ENCODE measurements at places on chromosomes 3 and 15.

GRCh38 chr3:156303001-156303707, 182.8 kb downstream of the KCNAB1 start:
- DNase-seq, result no peak

DNA sequence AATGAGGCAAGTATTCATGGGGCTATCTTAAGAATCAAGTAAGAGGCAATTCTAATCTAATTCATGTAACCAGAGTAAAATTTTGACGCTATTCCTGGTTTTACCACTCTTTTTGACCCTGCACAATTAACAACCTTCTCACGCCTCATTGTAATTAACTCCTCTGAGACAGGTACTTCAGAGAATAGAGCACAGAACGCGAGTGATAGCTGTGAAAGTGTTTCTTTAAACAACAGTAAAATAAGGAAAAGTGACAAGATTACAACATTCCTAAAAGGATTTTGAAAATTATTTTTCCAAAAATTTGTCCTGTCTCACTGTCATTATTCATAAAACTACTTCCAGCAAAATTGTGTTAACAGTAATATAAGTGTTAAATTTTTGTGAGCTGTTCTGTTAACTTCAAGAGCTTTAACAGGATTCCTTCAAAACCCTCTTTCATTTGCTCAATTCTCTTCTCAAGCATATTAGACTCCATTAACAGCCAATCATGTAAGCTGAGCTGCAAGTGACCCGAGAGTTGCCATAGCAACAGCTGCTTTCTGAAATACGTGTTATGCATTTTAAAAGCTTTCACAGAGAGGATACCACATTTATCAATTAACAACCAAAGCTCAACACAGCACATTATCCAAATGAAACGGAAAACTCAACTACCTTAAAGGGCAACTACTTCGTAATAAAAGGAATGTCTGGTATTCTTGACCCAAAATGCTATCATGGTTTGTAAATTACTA, 93.1 kb downstream of the STAG1 start:
- DNase-seq, result no peak

GRCh38 chr15:66964111-66964738, 101.2 kb upstream of the SMAD3 start:
- no peak for DNase-seq

DNA sequence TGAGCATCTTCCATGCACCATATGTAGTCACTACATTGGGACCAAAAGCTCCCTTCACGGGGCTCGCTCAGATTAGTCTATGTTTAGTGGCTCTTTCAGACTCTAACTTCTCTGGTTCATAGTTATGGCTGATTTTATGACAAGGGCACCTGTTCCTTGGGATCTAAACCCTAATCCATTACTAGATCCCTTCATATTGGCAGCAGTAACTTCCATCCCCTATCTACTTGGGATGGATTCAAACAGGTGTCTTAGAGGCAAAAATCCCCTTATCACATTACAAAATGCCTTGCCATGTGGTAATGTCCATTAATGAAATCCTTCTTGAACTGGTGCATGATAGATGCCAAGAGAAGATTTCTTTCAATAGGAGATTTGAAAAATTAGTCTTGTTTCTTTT, 96.7 kb upstream of the TP63 start:
- DNase-seq, result no peak

All from Panc1 (cell line).